ENCODE measurements at places on chromosomes 7 and 10.

DNA sequence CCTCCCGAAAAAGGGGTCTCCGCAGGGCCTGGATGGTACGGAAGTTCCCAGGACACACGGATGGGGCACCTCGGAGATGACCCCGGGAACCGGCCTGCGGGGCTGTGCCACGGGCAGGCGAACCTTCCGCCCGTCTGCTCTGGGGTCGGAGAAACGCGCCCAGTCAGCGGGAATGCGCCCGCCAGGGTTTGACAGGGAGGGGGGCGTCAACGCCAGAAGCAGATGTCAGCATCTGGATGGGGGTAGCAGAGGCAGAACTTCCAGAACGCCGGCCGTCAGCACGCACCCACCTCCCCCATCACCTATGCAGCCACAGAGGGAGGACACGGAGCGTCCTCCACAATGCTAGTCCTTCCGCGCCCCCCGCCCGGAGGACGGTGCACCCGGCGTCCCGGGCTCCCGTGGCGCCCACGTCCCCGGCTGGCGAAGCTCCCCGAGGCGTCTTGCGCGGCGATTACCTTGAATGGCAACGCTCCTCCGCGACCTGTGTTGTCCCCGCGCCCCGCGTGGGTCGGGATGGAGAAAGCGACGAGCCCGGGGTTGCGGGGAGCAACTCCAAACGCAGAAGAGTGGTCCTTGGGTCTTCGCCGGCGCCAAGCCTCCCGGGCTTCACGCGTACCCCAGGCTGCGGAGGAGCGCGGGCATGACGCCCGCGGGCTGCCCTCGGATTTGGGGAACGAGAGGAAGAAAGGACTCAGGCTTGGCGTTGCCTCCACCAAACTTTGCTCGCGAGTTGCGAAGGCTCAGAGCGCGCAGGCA lies 561 bp downstream of the FGFR2 start:
- DNase-seq = no peak

DNA sequence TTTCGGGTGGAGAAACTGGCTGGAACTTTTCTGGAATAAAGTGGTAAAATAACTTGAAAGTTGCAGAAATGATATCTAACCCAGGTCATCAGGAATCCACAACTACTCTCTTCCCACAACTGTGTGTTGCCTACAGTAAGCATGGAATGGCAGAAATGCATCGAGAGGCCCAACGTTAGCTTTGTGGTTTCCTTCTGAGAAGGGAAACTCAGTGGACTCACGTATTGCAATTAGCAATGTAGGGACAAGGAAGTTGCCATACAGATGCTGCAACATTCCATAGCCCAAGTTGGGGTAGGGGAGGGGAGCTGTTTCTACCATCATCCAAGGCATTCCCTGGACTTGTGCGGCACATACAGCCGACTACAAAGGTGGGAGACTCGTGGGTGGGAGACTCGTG lies 1.9 kb downstream of the PON1 start:
- DNase-seq = no peak

GRCh38 chr7:100860702-100861615 lies 6.2 kb upstream of the TRIP6 start:
- no peak for DNase-seq

DNA sequence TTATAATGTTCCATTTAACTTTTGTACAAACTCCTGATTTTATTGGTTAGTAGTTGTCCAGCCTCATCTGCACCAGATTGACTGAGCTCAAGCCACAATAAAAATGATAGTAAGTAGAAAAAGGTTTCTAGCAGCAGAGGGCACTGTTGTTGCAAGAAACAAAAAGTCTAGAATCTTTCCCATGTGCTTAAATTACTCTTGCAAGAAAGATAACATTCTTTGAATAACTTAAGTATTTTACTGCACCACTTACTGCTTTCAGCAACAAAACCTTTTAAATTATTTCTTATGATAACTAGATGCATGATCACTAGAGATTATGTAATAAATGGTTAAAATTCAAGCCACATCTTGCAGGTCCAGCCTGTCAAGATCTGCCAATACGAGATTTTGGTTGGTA lies 27.0 kb downstream of the LMOD2 start:
- peak; percentile 61 for DNase-seq

Measured in cerebellar cortex (tissue), 1 donor.